ENCODE measurements at places on chromosomes 7 and 10.

- no peaks in the 10 kb centered on the region for H3K36me3 ChIP-seq
- DNase-seq = no peak
- H3K27me3 ChIP-seq = no peaks in the 10 kb centered on the region
- H3K27ac ChIP-seq = no peak overlapping the region
- no peaks in the 10 kb centered on the region for H3K4me1 ChIP-seq
Observed at GRCh38 chr7:38351601-38352000, 78.2 kb upstream of the TARP start.

DNA sequence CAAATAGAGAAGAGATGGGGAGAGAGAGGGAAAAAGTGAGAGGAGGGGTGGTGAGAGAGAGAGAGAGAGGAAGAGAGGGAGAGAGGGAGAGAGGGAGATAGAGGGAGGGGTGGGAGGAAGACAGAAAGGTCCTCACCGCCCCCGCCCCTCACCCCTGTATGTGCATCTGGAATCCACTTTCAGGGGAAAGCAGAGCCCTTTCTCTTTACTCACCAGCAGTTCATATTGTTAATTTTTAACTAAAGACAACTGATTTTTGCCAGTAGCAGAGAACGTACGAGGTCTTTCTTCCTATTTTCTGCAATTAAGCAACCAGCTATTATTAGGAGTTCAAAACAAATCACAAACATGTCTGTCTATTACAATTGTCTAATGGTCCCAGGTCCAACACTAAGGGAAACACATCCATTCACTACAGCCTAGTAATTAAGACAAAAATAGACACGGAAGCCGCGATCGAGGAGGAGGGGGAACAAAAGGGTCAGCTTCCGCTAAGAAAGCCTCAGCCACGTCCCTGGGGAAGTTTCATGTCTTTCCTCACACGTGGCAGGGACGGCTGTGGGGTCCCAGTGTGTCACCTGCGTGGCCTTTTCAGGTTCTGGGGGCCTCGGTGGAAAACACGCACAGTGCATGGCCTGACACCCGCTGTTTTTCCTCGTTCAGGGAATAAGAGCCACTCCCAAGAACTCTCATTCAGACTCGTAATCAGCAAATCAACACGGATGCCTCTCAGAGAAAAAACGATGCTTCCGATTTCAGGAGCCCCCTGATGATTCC, 572.0 kb downstream of the PTPRN2 start:
- peaks cover 20% of the 10 kb centered on the region for H3K27me3 ChIP-seq
- no peak overlapping the region for H3K27ac ChIP-seq
- no peaks in the 10 kb centered on the region for H3K36me3 ChIP-seq

- H3K27ac ChIP-seq = no peak overlapping the region
- no peaks in the 10 kb centered on the region for H3K27me3 ChIP-seq
- H3K4me3 ChIP-seq = no peak overlapping the region
- H3K4me1 ChIP-seq = no peaks in the 10 kb centered on the region
- H3K36me3 ChIP-seq = no peaks in the 10 kb centered on the region
Observed at GRCh38 chr7:42645906-42646305, 266.0 kb downstream of the C7orf25 start.

GRCh38 chr7:16581286-16581685, 54.7 kb downstream of the LRRC72 start:
- DNase-seq = no peak
- H3K27ac ChIP-seq = no peak overlapping the region
- H3K36me3 ChIP-seq = no peaks in the 10 kb centered on the region

DNA sequence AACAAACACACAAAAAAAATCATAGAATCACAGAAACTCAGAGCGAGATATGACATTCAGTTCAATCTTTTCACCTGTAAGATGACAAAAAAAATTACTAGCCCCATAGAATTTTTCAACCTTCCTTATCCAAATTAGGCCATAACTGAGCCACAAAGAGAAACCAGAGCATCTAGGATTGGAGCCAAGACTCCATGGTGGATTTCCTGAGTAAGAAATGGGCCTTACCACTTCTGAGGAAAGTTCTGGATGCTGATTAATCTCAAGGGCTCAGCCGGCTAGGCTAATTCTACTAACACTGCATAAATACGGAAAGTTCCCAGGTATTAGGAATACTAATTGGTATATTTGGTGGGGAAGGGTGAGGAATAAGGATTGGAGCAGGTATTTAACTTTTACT, 16.8 kb downstream of the LIPM start:
- no peak overlapping the region for H3K4me3 ChIP-seq

DNA sequence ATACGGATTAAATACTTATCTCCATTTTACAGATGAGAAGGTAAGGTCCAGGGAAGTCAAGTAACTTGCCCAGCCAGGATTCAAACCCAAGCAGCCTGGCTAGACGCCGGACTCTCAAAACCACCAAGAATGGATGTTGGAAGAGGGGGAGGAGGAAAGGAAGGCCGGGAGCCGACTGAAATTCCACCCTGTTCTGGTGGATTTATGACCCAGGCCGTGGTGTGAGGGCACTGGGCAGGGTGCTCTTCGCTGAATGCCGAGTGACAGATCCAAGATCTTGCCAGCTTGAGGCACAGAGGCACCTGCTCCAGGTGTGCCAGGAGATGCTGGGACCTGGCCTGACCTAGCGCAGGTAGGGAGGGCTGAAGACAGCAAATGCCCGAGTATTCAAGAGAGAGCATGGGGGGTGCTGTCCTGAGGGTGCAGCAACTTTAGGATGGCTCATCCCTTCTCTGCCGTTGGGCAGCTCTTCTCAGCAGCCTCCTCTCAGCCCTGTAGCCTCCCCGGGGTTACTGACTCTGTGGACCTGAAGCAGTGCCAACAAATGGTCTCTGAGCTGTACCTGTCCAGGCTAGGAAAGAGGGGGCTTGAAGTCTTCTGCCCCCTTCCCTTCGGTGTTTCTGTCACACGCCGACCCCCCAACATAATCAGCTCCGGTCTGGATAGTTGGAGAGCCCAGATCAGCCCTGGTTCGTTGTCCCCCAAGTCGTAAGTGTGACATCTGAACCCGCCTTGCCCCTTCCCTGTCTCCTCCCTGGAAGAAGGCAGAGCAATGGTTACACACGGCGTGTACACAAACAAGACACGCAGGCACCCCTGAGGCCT, 713 bp downstream of the LOXL4 start:
- no peaks in the 10 kb centered on the region for H3K36me3 ChIP-seq
- H3K4me1 ChIP-seq = no peaks in the 10 kb centered on the region
- no peak for DNase-seq
